ENCODE measurements at places on chromosomes 2 and 18. TPM values are rescaled to one million over a fixed set of nuclear protein-coding genes. Genes with fewer than 3 reads are reported as not detected.

Gene RAB6C
- 1.2 TPM for total RNA-seq

Gene CPS1
- total RNA-seq, result 3.4 TPM

Gene INO80B
- 9.2 TPM for total RNA-seq

Gene TAF1B
- total RNA-seq, result 53.4 TPM

Gene GDF7
- 0.45 TPM for total RNA-seq

Gene CFAP65
- total RNA-seq, result 1.00 TPM

Gene DSC3
- total RNA-seq, result 0.36 TPM

Gene ADCYAP1
- total RNA-seq, result 23.3 TPM

Gene ALPG
- not detected for total RNA-seq

Gene HRH4
- total RNA-seq, result 0.18 TPM
